ENCODE measurements at places on chromosomes 3 and 15.
A peak's percentile ranks its signal among the peaks of the same experiment; 100 is the strongest.

DNA sequence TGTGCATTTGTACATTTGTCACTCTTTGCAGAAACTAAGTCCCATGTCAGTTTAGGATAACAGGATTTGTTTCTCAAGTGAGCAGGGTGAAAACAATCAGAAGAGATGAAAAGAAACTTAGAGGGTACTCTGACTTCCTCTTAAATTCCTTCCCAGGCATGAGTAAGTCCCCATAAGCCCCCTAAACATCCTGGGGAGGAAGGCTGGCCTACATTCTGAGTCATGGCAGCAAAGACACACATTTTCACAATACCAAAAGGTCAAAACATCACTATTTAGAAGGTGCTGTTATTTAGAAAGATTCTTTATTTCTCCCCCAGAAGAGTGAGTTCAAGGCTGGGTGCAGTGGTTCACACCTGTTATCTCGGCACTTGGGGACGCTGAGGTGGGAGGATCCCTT lies 7.6 kb upstream of the FOXP1 start:
- DNase-seq: no peak

DNA sequence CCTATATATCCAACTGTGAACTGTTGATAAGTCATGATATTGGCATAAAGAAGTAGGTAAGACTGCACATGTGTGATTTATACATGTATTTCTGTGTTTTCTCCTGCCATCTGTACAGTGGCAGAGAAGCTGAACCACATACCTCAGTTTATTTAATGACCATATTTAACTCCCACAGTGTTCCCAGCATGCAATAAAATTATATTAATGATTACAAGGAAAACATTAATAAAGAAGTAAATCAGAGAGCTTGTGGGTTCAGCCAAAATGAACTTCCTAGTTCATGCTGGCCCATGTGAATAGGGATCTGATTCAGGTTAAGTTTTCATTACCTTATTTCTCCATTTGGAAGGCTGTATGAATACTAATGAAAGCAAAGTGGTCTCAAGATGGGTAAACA lies 439.2 kb downstream of the CNTN6 start:
- DNase-seq: no peak

DNA sequence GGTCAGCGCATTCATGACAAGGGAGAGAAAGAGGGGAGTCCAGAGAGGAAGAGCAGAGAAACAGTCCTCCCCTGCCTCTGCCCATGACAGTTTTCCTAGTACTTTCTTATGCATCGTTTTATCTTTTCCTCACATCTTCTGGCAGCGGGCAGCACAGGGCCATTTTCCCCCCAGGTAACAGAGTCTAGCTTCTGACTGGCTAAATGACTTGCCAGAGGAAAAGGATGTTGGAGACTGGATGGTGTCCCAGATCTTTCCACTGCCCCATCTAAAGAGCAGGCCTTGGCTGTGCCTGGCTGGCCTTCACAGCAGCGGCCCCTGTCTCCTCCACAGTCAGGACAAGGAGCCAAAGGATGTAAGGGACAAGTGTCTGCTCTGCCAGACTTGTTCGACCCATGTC lies 59.3 kb downstream of the CTDSPL start:
- no peak for DNase-seq

DNA sequence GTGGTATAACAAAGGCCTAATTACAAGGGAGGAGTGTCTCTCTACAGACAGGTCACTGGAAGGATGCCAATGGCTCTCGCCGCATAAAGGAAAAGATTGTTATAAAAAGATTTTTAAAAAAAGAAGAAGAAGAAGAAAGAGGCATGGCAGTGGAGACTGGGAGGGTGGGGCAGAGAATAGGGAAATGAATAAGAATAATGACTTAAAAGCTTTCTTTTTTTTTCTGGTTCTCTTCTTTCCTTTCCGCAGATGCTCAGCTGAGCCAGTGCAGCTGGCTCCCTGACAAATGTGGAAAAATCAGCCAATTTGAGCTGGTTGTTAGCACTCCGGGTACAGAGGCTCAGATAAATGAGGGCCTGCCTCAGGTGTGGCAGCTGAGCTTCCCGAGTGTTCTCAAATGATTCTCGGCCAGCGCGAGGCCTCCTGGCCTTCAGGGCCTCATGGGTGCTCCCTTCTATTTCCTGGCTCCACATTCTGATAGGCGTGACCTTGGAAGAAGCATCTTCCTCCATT lies 234.1 kb downstream of the RORA start:
- DNase-seq: no peak

DNA sequence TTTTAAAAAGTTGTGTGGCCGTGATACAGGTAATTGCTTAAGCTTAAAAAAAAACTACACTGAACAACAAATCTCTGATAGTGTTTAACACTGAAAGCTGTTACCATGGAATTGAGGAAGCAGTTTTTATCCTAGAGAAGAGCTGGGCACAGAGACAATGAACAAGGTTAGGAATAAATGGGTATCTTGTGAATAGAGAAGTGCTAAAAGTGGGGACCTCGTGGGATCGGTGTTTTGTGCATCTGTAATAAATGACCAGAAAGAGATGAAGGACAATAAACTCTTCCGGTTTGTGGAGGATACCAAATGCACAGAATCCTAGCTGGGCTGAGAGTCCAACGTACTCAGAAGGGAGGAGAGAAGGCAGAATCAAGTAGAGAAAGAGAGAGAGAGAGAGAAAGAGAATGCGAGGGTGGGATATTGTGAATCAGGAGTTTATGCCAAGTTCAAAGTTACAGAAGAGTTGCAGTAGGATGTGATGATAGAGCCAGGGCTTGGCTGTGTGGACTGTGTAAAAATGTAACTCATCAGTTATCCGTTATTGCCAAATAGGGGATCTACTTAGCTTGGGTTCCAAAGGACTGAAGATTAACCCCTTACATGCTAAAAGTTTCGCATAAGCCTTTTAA lies 148.9 kb downstream of the IL20RB start:
- DNase-seq: no peak

- DNase-seq: no peak
Measured at GRCh38 chr3:18738393-18739098, 313.4 kb upstream of the SATB1 start.

DNA sequence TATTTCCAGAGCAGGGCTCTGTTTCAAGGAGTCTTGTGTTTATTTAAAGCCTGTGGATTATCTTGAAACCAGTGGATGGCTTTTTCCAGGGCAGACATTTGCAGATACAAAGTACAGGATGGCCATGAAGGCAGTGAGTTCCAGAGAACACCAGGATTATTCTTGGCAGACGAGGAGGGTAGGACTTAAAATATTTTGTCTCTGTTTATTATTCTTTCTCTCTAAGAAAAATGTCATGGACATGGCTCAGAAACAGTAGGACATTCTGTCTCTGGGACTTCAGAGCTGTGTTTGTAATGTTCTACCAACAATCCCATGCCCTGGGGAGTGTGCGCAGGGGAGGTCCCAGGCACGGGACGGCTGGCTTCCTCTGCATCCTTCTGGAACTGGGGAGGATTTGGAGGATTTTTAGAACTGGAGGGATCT lies 125.9 kb downstream of the ATP10A start:
- DNase-seq: no peak

DNA sequence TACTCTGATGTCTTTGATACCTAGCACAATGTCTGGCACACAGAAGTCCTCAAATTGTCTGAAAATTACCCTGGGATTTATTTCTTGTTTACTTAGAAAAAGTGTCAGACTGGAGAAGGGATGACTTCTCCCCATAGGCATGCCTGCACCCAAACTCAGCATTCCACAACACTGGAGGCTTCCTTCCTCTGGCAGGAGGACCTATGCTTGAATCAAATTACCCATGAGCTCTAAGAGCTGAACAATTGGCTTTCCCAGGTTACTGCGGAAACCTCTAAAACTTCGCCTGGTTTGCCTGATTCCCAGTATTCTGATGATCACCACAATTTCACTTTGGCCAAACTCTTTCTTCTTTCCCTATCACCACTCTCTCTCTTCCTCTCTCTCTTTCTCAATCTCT lies 217.4 kb downstream of the DIPK2A start:
- no peak for DNase-seq

GRCh38 chr15:95669146-95669922 lies 661.2 kb upstream of the NR2F2 start:
- DNase-seq: peak; percentile 10

DNA sequence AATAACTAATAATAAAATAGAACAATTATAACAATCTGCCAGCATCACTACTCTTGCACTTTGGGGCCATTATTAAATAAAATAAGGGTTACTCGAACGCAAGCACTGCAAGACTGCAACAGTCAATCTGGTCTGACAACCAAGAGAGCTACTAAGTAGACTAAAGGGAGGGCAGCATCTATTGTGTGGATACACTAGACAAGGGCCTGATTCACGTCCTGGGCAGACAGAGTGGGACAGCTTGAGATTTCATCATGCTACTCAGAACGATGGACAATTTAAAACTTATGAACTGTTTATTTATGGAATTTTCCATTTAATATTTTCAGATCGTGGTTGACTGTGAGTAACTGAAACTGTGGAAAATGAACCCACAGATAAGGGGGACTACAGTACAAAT lies 39.5 kb downstream of the TNIK start:
- no peak for DNase-seq

GRCh38 chr3:127035677-127036076 lies 52.8 kb downstream of the PLXNA1 start:
- DNase-seq: no peak

DNA sequence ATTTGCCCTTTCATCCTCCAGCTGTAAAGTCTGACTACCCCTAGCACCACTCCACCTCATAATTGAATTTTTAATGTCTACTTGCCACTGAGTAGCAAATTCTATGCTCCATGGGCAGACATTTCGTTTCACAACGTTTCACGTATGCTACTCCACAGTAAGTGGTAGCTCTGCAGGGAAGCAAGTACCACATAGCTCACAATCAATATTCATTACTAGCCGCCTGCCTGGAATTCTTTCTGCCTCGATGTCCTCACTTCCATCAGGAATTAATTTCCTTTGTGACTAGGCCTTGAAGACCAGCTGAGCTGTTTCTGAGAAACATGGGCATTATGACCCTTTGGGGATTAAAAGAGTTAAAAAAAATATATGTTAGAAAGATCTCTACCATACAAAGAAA lies 15.3 kb downstream of the NPTN start:
- no peak for DNase-seq

- DNase-seq: no peak
Measured at GRCh38 chr15:57827021-57827420, 120.5 kb downstream of the POLR2M start.

DNA sequence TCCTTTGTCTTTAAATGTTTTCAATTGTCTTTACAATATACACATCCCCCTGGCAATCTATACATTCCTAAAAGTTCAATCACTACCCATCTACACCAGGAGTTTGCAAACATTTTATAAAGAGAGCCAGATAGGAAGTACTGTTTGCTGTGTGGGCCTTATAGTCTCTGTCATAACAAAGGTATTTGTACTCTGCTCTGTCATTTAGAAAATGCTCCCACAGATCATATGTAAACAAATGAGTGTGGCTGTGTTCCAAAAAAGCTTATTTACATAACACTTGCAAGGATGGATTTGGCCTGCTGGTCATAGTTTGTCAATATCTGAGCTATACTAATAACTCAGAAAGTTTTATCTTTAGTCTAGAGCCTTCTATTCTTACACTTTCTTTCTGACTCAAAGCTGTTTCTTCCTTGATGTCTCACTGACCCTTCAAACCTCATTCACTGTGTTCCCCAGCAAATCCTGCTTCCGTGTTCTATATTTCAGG lies 511.9 kb downstream of the GBE1 start:
- no peak for DNase-seq

DNA sequence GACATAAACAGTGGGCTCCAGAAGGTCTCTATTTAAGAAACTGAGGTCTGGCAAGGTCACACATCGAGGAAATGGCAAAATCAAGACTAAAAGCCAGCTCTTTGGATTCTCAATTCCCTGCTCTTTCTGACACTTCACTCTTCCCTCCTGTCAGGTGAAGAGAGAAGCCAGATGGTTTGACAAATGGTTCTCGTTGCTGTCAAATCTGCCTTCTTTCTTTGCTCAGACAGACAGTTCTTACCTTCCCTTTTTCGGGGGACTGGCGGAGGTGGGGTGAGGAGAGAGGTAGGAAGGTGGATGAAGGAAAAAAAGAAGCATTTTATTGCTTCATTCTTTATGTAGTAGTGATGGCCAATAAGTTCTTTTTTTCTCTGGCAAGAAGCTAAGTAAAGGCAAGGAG lies 133.4 kb downstream of the LPP start:
- DNase-seq: peak; percentile 28

GRCh38 chr15:58081456-58081855 lies 15.9 kb upstream of the ALDH1A2 start:
- DNase-seq: no peak

DNA sequence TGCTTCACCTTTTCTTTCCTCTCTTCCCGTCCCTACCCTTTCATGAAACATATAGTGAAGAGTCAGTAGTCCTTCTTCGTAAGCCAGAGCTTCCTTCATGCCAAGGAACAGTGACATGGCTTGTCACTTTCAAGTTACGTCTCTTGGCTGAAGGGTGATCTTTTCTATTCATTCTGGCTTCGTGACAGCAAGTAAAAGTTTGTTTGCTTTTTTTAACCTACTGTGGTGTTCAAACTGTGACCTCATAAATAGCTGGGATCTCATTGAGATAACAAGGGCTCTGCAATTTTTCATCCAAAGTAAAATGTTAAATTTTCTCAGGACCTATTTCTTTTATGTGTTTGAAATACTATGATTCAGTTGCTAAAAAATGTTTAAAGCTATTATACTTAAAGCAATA lies 10.5 kb downstream of the CDIN1 start:
- DNase-seq: no peak

DNA sequence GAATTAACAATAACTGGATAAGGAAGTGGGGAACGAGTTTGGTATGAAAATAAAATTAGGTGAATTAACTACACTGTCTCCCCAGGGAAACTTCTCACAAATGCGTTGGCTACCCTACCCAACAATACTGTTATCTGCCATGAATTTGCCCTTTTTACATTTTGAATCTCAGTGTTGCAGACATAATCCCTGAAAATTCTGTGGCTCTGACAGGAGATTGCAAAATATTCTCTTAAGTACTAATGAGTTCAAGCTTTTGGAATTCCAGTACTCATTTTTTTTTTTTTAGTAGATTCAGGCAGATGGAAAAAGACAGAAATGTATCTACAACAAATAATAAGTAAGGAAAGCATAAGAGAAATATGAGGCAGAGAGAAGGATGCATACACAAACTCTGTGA lies 332.6 kb downstream of the LSAMP start:
- no peak for DNase-seq

GRCh38 chr3:154795582-154795981 lies 284.5 kb upstream of the MME start:
- DNase-seq: no peak

GRCh38 chr3:73729969-73730440 lies 105.3 kb upstream of the PDZRN3 start:
- peak; percentile 32 for DNase-seq

GRCh38 chr15:42143866-42144625 lies 12.4 kb downstream of the PLA2G4F start:
- DNase-seq: no peak

- no peak for DNase-seq
Measured at GRCh38 chr15:57356636-57357035, 19.7 kb upstream of the CGNL1 start.

- DNase-seq: no peak
Measured at GRCh38 chr15:63010920-63011693, 31.4 kb upstream of the TPM1 start.

- no peak for DNase-seq
Measured at GRCh38 chr15:76968306-76968705, 26.6 kb upstream of the PSTPIP1 start.

GRCh38 chr3:27625864-27626263 lies 96.3 kb downstream of the EOMES start:
- no peak for DNase-seq

All from SK-N-DZ (cell line).